ENCODE measurements at places on chromosomes 5 and 9.

- no peak for DNase-seq
These were observed 80.3 kb downstream of the BOD1 start for GRCh38 chr5:173535976-173536639.

DNA sequence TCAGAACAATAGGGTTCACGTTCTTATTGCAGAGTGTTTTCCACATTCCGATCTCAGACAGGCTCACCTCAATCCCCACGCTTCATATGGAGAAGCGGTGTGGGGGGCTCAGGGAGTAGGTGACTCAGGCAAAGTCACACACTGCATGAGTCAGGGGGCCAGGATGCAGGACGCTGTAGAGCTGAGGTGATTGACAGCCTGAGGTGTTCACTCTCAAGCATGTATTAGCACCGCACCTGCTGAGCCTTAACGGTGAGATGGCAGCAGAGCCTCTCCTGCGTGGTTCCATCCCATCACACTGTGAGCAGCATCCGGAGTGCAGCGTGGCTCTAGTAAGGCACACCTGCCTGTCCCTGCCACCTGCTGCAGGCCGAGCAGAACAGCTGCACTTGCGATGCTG lies 194.0 kb downstream of the IRX2 start:
- no peak for DNase-seq

DNA sequence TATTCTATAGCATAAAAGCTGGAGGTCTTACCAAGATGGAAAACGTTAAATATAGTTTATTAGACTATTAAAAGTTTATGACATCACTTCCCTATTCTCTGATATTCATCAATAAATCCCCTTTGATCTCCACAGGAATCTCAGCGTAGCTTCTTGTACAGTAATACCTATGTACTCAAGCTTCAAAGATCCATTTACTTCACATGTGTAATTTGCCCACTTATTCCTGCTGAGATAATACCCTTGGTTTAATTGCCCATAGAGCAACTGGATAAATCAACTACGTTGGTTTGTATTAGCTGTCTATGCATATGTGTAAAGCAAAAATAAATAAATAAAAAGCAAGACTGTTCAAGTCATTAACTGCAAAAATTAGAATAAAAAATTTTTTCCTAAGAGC lies 219.7 kb downstream of the EFNA5 start:
- DNase-seq: no peak

DNA sequence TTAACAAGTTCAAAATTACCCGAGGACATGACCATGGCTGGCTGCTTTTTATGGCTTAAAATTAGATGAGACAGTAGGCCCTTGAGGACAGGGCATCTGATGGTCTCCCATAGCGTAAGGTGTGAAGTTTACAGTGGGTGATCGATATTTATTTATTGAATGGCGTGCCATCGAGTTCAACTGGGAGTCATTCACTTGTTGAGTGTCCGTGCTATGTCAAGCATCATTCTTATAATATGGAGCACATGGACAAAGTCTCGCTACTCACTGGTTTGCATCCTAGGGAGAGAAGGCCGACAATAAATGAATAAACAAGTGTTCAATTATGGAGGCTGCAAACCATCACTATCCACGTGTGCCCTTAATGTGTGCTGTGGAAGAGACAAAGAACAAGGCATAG lies 277.2 kb downstream of the ARHGEF28 start:
- no peak for DNase-seq

GRCh38 chr5:132753135-132753987 lies 6.1 kb downstream of the CCNI2 start:
- DNase-seq: no peak

DNA sequence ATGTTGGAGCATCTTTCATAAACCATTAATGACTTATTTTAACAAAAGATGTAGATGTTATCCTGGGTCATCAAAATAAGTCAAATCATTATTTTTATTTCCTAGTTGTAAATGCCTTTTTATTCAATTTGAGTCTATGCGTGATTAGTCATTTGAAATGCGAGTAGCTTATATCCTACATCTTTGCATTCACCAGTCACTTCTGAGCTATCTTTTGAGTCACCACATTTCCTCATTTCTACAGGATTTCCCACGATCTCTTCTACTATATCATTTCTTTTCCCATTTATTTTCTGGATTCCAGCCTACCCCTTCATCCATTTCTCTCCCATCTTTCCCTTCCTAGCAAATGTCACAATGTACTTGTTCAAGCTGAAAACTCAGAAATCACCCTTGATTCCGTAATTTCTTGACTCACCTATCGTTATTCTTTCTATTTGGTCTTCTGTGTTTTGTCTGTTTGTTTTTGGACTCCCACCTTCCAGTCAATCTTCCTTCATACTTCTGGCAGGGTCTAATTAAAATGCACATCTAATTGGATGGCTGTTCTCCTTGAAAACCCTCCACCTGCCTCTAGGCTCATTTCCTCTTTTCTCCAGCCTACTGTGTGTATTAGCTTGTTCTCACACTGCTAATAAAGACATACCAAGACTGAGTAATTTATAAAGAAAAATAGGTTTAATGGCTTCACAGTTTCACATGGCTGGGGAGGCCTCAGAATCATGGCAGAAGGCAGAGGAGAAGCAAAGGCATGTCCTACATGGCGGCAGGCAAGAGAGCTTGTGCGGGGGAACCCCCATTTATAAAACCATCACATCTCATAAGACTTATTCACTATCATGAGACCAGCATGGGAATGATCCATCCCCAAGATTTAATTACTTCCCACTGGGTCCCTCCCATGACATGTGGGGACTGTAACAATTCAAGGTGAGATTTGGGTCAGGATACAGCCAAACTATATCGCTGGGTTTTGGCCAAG lies 112.4 kb downstream of the MEF2C start:
- no peak for DNase-seq

GRCh38 chr9:14203356-14204056 lies 110.4 kb downstream of the NFIB start:
- no peak for DNase-seq

DNA sequence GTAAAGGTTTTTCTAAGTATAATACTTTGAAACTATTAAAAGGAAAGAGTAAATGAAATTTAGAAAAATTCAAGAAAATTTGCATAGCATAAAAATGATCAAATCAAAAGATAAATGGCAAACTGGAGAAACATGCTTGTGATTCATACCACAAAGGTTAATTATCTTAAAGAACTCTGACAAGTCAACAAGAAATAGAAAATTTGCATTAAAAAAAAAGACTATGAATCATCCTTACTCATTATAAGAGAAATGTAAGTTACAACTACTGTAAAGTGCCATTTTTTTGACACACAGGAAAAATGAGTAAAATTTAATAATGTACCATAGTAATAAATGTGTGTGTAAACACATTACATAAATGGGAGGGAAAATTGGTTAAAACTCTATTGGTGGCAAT lies 624.4 kb upstream of the C9orf72 start:
- DNase-seq: no peak

DNA sequence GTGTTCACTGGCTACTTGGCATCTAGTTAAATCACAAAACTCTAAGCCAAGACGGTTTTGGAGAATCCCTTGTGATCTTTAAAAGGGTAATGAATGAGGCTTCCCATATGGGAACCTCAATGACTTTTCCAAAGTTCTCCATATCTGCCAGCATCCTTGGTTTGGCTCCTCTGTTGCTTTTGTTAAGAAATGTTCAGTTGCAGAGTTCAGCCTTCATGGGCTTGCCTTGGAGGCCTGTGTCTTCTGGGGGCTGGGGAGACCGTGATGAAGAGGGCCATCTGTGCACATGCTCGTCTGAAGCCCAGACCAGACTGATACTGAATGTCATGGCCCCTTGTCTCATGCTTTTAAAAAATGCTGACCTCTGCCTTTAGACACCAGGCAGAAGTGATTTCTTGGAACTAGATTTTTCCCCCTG lies 84.3 kb downstream of the RAI14 start:
- DNase-seq: no peak

Measured in effector memory CD4-positive, alpha-beta T cell (primary cell).